ENCODE measurements at places on chromosomes 11 and 22.

DNA sequence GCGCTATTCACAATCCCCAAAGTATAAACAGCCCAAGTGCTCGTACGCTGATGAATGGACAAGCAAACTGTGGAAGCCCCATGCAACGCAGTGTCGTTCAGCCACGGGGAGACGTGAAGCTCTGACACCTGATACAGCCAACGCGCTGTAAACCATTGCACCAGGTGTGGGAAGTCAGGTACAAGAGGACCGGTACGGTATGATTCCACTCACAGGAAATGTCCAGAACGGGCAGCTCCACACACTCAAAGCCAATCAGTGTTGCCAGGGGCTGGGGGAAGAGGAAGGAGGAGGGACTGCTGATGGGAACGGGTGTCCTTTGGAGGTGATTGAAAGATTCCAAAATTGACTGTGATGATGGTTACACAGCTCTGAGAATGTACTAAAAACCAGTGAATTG, 64.5 kb downstream of the BRD1 start:
- DNase-seq, result no peak

GRCh38 chr11:1333091-1333772, 23.8 kb upstream of the TOLLIP start:
- DNase-seq, result no peak

- no peak for DNase-seq
Measured at GRCh38 chr11:7687386-7687785, 14.1 kb upstream of the CYB5R2 start.

DNA sequence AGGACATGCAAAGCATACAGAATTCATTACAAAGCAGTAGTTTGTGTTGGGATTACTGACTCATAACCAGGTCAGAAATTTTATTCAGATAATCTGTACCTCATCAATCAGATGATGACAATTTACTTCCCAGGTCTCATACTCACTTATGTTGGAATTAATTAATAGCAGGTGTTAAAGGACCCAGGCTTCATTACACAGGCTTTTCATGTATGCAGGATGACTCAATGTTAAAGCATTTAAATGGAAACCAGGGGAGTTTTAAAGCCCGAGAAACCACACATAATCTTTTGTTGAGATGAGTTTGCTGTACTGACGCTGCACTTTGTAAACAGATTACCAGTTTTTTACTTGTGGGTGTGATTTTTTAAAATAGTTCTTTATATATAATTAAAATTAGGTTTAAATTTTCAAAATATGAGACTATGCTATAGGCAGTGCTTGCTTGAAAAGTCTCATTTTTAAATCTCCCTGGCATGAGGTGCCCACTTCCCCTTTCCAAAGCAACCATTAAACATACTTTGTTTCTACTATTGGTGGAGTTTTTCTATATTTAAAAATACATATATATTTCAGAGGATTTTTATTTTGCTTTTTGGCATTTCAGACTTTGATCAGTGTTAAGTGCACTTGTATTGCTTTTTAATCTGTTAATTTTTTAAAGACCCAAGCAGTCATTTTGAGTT, 41.0 kb downstream of the CEP57 start:
- DNase-seq, result no peak

DNA sequence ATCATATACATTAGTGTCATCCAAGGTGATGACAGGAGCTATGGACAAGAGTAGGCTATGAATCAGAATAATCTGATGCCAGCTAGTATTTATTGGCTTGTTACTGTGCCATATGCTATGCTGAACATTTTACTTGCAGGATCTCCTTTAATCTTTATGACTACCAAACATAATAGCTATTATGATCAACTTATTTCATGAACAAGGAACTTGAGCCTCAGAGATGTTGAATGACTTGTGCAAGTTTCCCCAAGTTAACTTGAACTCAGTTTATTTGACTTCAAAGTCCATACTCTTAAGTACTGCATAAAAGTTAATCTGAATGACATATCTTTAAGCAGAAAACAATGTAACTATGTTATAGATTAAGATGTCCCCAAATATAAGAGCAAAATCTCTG, 178.8 kb upstream of the ARHGAP20 start:
- DNase-seq, result no peak

- no peak for DNase-seq
Measured at GRCh38 chr11:127199306-127199801, 198.8 kb upstream of the KIRREL3 start.

DNA sequence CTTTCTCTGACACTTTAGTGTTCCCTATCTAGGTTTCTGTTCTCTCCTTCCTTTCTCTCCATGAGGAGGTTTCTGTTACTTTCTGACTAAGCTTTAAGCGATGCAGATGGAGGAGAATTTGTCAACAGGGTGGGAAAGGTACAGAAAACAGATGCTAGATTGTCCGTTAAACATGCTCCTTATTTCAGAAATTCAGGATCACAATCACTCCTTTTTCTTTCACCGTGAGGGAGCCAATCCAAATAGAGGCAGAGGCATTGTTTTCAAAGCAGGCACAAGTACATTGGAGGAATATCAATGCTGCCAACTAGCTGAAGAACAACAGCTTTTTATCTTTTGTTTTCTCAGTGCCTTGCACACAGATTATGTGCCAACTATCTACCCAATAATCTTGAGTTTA, 215.7 kb upstream of the FOLH1 start:
- DNase-seq, result no peak

GRCh38 chr11:86978756-86979608, 23.8 kb upstream of the FZD4 start:
- DNase-seq, result no peak

DNA sequence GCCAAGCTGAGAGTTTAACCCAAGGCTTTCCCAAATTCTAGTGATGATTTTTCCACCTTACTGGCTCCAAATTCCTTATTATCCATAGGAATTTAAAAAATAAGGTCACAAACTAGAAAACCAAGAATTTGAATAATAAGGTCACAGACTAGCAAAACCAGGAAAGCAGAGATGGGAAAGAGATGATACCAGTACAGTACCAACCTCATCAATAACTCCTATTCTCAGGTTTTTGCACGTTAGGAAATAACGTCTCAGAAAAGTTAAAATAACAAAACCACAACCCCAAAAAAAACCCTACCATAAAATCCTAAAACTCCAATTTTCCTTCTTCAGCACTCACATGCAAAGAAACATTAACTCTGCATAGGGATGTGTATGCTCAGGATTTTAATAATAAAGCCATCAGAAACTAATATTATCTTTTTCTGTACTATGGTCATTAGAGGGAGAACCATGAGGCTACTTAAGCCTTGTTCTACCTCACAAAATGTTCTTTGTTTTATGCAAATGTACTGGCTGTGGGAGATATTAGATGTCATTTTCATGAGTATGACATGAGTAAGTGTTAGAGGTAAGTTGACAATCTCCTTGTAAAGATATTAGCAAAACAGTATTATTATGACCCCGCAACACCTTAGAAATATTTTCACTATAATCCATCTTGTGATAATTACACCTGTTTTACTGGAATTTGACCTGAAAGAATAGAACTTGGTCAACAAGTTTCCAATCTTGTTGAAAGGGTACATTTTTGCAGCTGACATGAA, 16.1 kb upstream of the EED start:
- DNase-seq, result no peak

DNA sequence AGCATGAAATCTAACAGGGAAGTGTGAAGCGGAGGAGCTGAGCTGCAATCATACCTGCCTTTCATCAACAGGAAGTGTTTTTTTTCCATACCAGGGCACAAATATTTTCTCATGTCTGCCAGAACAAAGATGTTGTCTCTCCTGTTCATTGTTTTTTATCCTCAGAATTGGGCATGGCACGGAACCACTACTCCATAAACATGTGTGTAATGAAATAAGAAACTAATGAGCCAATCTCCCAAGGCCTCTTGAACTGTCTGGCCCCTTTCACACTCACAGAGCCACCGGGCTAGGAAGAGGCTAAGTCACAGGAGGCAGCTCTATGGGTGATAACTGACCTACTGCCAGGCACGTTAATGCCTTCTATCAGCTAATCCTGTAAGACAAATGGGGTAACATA, 124.4 kb downstream of the ETS1 start:
- no peak for DNase-seq

GRCh38 chr11:21612326-21612725, 580.6 kb upstream of the ANO5 start:
- no peak for DNase-seq

DNA sequence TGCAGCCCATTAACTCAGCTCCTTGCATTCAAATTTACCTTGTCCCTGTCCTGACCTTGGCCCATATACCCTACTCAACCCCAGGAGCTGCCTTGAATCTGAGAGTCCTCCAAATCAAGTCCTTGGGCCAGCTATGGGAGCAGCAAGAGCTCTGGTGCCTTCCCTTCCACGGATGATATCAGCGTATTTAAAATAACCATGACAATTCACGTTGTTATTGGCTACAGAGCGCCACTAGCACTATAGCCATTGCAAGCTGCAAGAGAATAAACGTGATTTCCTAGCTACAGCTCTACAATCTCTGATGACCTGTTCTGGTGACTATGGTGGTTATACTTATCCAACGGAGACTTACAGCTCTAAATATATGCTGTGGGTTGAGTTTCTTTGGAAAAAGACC, 357.8 kb downstream of the LARGE1 start:
- no peak for DNase-seq

DNA sequence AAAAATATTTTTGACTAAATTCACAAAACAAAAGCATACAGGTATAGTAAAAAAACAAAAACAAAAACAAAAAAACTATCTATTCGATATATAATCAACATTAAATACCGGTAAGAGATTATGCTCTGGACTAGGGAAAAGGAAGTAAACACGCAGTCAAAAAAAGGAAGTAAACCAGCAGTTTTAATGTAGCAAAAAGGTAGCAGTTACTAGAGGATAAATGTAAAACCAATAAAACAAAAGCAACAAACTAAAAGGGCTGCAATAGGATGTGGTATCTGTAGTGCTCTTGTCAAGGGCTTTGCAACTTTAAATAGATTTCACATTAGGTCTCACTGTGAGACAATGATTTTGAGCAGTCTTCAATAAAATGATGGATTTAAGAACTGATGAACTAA, 2.4 kb downstream of the TRIM22 start:
- no peak for DNase-seq

DNA sequence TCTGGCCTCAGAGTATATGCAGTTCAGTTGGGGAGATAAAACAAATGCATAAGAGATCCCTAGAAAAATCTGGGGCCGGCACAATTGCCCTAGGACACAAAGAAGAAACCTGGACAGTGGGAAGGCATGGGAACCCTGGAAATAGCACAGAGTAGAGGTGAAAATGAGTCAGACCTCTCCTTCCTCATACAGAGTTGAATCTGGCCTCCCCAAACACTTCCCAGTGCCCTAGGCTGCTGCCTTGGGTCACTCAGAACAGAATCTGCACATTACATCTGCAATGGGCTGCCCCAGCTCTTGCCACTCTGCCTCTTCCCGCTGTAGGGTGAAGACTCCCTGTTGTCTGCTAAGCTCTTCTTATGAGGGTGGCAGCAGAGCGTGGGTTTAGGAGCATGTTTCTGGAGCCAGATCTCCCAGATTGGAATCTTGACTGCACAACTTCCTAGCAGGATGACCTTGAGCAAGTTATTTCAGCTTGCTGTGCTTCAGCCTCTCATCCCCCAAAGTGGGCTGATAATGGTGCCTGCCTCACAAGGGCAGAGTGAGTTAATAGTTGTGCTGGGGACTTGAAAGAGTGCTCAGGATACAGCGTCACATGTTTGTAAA, 47.1 kb upstream of the NECTIN1 start:
- DNase-seq, result no peak

GRCh38 chr11:67252831-67253239, 13.4 kb upstream of the GRK2 start:
- DNase-seq, result no peak

DNA sequence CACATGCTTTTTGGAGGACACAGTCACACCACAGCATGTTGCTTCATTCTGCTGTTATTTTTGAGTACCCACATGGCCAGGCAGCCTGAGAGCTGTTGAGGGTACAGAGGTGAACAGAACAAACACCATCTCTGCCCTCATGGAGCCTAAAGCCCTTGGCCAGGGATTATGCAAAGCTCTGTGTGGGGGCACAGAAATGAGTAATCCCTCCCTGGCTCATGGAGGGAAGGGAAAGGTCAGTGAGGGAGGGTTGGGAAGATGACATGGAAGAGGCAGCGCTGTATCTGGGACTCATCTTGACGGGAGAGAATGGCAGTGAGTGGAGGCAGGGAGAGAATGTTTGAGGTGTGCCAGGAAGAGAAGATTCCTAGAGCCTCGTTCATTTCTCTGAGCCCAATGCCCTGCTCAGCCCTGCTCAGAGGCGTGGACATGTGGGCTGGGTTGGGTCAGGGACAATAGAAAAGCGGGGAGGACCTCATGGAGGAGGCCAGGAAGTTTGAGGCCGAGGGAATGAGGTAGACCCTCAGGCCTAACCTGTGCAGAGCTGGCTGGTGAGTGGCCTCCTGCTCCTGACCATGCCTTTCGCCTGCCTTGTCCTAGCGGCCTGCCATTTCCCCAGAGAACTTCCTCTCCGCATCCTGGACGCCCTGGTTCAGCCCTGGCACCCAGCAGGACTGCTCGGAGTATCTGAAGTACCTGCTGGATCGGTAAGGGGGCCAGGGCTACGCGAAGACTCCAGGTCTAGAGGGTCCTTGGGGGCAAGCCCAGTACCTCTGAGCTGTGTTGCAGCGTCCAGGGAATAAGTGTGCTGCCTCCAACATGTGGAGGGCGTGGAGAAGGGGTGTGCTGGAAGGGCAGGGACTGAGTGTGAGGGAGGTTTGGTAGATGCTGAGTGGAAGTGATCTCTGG, 19.8 kb downstream of the USP35 start:
- no peak for DNase-seq

- DNase-seq, result peak; percentile 44
Measured at GRCh38 chr11:94544646-94545263, 1.0 kb downstream of the FUT4 start.
